ENCODE measurements at places on chromosomes 7 and 10. TPM values are rescaled to one million over a fixed set of nuclear protein-coding genes. Genes with fewer than 3 reads are reported as not detected.
A peak's percentile ranks its signal among the peaks of the same experiment; 100 is the strongest.

GRCh38 chr10:110723224-110723891, 79.2 kb downstream of the RBM20 start:
- no peak for DNase-seq
- H3K4me3 ChIP-seq = no peak overlapping the region
- peaks cover 3% of the 10 kb centered on the region for H3K27me3 ChIP-seq
- no peak overlapping the region for H3K27ac ChIP-seq
- no peaks in the 10 kb centered on the region for H3K36me3 ChIP-seq

DNA sequence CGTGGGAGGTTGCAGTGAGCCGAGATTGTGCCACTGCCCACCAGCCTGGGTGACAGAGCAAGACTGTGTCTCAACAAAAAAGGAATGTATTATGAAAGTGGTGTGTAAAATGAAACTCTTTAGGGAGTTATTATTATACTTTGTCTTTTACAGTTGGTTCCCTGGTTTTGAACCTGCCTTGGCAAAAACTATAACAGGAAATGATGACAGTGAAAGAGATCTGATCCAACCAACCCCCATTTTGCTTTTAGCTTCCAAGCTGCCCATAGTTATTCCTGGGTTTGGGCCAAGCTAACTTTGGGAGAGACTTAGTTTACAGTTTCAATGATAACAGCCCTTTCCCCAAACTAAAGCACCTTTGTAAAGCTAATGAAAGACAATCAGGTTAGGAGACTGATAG, 34.1 kb upstream of the NMT2 start:
- H3K27ac ChIP-seq = peak overlapping the region; percentile 51
- H3K4me3 ChIP-seq = no peak overlapping the region
- no peaks in the 10 kb centered on the region for H3K36me3 ChIP-seq
- H3K4me1 ChIP-seq = peaks cover 22% of the 10 kb centered on the region

GRCh38 chr10:22054961-22055360, 51.4 kb upstream of the DNAJC1 start:
- H3K4me1 ChIP-seq = no peaks in the 10 kb centered on the region
- no peaks in the 10 kb centered on the region for H3K27me3 ChIP-seq
- DNase-seq = no peak
- H3K4me3 ChIP-seq = no peak overlapping the region

- H3K27me3 ChIP-seq = no peaks in the 10 kb centered on the region
- DNase-seq = no peak
- no peaks in the 10 kb centered on the region for H3K4me1 ChIP-seq
- no peak overlapping the region for H3K4me3 ChIP-seq
- no peak overlapping the region for H3K27ac ChIP-seq
Observed at GRCh38 chr7:147523056-147523455, 1067.5 kb upstream of the C7orf33 start.

- no peaks in the 10 kb centered on the region for H3K4me1 ChIP-seq
- no peak for DNase-seq
- no peak overlapping the region for H3K27ac ChIP-seq
- H3K36me3 ChIP-seq = no peaks in the 10 kb centered on the region
- no peak overlapping the region for H3K4me3 ChIP-seq
Observed at GRCh38 chr7:135936497-135937217, 40.5 kb downstream of the MTPN start.

DNA sequence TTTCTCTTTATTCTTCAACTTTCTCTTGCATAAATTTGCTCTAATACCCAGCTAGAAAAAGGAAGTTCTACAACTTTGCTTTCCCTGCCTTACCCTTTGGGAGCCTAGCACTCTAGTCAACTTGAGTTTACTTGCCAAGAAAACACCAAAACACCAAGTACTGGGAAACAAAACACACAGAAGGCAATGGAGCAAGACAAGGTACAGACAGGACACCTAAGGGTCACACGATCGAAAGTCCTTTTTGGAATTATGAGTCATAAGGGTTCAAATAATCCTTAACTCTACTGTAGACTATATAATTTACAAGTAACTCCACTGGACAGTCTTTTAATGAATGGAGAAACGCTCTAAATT, 42.6 kb upstream of the ANAPC16 start:
- DNase-seq = no peak
- no peaks in the 10 kb centered on the region for H3K27me3 ChIP-seq
- H3K36me3 ChIP-seq = peaks cover 14% of the 10 kb centered on the region
- peak overlapping the region; percentile 100 for H3K27ac ChIP-seq

DNA sequence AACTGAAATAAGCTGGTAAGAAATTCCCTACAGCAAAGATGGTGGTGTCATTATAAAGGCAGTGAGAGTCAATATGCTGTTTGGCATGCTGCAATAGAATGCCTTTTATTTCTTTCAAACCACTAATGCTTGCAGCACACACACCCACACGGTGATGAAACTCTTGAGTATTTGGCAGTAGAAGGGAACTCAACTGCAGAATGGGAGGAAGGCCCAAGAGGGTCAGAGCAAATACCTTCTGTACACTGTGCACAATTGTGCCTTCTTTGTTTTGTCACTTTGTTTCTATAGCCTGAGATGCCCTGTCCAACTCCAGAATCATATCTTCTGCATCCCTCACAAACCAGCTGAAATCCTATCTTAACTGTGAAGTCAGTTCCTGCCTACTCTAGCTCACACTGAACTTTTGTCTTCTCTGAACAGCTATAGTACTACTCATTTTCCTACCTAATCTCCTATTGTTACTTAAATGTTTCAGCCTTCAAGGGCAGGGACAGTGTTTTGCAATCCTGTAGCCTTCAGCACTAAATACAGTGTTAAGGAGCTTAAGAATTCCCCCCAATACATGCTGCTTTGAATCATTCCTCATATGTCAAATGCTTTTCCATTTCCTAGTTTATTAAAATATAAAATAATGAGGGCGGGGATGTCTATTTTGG, 22.2 kb downstream of the MMS19 start:
- H3K4me1 ChIP-seq = peaks cover 5% of the 10 kb centered on the region
- H3K27ac ChIP-seq = no peak overlapping the region
- H3K36me3 ChIP-seq = peaks cover 58% of the 10 kb centered on the region
- H3K4me3 ChIP-seq = no peak overlapping the region
- no peaks in the 10 kb centered on the region for H3K27me3 ChIP-seq

DNA sequence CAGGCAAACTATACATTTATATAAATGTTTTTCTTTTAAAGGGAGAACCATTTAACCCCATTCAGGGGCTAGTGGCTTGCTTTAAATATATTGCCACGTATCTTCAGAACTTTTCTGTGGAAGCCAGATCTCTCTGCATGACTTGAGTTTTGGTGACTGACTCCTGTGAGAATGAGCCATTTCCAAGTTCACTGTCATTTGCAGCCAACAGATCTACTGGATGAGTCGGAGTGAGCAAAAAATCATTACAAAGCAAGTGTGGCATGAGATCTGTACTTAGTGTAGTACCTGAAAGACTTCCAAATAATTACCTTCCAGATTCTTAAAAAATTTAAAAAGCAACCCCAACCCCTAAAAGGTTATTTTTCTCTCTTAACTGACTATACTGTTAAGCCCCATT, 45.6 kb downstream of the PDSS1 start:
- H3K4me1 ChIP-seq = no peaks in the 10 kb centered on the region
- no peaks in the 10 kb centered on the region for H3K27me3 ChIP-seq
- H3K27ac ChIP-seq = no peak overlapping the region
- H3K36me3 ChIP-seq = peaks cover 8% of the 10 kb centered on the region

DNA sequence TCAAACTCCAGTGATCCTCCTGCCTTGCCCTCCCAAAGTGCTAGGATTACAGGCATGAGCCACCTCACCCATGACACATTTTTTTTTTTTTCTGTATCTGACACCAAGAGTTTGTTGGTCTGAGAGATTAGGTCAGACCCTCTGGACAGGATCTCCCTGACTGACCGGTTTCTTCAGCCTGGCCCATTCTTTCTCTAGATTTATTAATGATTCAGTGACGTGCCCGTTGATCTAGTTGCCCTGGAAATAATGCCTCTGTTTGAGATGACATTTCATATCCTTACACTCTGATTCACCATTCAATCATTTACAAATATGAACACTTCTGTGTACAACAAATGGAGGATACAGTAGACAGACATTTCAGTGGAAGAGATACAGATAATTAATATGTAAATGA, 1.4 kb upstream of the ZNF212 start:
- no peak for DNase-seq
- H3K4me1 ChIP-seq = no peaks in the 10 kb centered on the region
- no peak overlapping the region for H3K4me3 ChIP-seq
- H3K27me3 ChIP-seq = no peaks in the 10 kb centered on the region

- no peaks in the 10 kb centered on the region for H3K27me3 ChIP-seq
- H3K36me3 ChIP-seq = no peaks in the 10 kb centered on the region
- peak overlapping the region; percentile 55 for H3K27ac ChIP-seq
Observed at GRCh38 chr10:86648704-86649427, 5.5 kb upstream of the OPN4 start.

DNA sequence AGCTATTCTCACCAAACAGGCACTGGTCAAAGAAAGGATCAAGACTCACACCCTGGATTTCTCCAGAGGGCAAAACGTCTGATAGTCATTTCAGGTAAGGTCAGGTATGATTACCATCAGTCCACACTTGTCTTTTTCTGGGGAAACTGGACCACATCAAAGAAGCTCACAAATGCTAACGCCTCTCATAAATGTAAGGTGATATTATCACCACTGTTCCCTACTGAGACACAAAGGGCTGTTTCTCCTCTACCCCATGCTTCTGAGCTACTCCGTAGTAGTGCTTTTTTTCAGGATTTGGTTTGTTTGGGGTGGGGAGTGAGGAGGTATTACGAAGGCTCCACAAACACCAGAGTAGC, 51.6 kb downstream of the CREB3L2 start:
- H3K4me1 ChIP-seq = peaks cover 19% of the 10 kb centered on the region
- no peaks in the 10 kb centered on the region for H3K27me3 ChIP-seq
- no peak for DNase-seq
- H3K27ac ChIP-seq = no peak overlapping the region
- no peak overlapping the region for H3K4me3 ChIP-seq

DNA sequence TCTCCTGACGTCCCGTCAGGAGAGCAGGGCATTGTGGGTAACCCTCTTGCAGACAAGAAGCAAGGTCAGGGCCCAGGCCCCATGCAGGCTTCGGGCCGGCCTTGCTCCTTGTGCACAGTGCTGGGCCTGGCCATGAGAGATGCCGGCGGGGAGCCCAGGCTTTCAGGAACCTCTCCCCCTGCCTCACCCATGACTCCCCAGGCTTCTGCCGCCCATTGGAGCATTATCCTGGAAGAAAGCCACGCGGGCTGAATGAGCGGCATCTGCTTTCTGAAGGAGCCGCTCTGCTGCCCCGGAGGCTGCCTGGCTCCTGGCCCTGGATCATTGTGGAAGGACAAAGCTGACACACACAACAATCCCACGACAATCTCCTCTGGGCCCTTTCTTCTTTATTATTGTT, 233.5 kb downstream of the TCF7L2 start:
- no peak for DNase-seq
- H3K27ac ChIP-seq = no peak overlapping the region
- H3K27me3 ChIP-seq = no peaks in the 10 kb centered on the region
- H3K4me1 ChIP-seq = no peaks in the 10 kb centered on the region

GRCh38 chr7:31938650-31939049, 131.6 kb downstream of the PDE1C start:
- H3K36me3 ChIP-seq = no peaks in the 10 kb centered on the region
- H3K27ac ChIP-seq = no peak overlapping the region
- DNase-seq = no peak

GRCh38 chr10:49415846-49416245, 20.0 kb upstream of the DRGX start:
- H3K27ac ChIP-seq = no peak overlapping the region
- DNase-seq = no peak
- H3K36me3 ChIP-seq = no peaks in the 10 kb centered on the region

- H3K4me3 ChIP-seq = no peak overlapping the region
- no peaks in the 10 kb centered on the region for H3K27me3 ChIP-seq
- peak overlapping the region; percentile 57 for H3K27ac ChIP-seq
- DNase-seq = no peak
- H3K4me1 ChIP-seq = peaks cover 59% of the 10 kb centered on the region
- H3K36me3 ChIP-seq = no peaks in the 10 kb centered on the region
Observed at GRCh38 chr10:62023329-62023728, 121.8 kb downstream of the ARID5B start.

DNA sequence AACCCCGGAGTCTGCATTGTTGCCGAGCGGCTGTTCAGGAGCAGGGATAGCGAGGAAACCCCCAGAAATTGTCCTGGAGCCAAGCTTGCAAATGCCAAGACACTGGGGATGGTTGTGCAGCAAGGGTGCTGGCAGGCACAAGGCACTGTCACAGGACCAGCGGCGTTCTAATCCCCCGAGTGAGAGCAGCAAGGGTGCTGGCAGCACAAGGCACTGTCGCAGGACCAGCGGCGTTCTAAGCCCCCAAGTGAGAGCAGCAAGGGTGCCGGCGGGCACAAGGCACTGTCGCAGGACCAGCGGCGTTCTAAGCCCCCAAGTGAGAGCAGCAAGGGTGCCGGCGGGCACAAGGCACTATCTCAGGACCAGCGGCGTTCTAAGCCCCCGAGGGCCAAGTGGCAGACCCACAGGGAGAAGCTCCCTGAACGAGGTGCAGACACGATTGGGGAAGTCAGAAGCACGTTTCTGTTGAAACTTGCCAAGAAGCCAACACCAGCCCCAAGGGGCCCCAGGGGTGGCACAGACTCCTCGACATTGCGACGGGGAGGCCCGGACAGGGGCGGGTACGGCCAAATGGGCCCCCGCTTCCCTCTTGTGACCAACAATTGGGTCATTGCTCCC, 40.4 kb upstream of the INPP5A start:
- no peaks in the 10 kb centered on the region for H3K36me3 ChIP-seq
- no peaks in the 10 kb centered on the region for H3K27me3 ChIP-seq
- no peak for DNase-seq
- H3K4me1 ChIP-seq = no peaks in the 10 kb centered on the region

- H3K4me3 ChIP-seq = no peak overlapping the region
- no peaks in the 10 kb centered on the region for H3K36me3 ChIP-seq
- no peak overlapping the region for H3K27ac ChIP-seq
- DNase-seq = no peak
Observed at GRCh38 chr10:103802081-103802480, 53.3 kb downstream of the SH3PXD2A start.

DNA sequence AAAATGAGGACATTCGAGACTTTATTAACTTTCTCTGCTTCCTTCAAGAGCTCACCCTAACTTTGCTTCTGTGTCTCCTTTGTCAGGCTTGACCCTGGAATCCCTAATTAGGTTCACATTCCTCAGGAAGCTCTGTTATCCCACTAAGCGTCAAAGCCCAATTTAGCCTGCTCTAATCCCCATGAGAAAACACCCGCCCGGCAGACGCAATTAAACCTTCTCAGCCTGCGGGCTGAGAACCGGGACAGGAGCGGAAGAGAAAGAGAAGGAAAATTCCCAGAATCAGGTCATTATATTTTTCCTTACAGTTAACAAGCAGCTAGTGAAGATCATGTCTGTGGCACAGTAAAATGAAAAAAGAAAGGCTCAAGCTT, 93.0 kb downstream of the TNS3 start:
- H3K27ac ChIP-seq = peak overlapping the region; percentile 80
- peaks cover 98% of the 10 kb centered on the region for H3K4me1 ChIP-seq
- H3K36me3 ChIP-seq = peaks cover 2% of the 10 kb centered on the region

GRCh38 chr7:101368422-101369165, 5.9 kb downstream of the COL26A1 start:
- no peaks in the 10 kb centered on the region for H3K27me3 ChIP-seq
- no peak overlapping the region for H3K27ac ChIP-seq
- no peak overlapping the region for H3K4me3 ChIP-seq

GRCh38 chr10:12656518-12657142, 307.3 kb downstream of the CAMK1D start:
- peak; percentile 24 for DNase-seq
- no peak overlapping the region for H3K4me3 ChIP-seq
- no peak overlapping the region for H3K27ac ChIP-seq

Gene UCMA
- not detected for total RNA-seq

Gene SLC18A3
- total RNA-seq = not detected

Gene BAMBI
- total RNA-seq = 3.9 TPM

Gene CCDC6
- 48.7 TPM for total RNA-seq

Gene EFCAB10
- not detected for total RNA-seq

All from Panc1 (cell line).